CD4-positive, alpha-beta memory T cell (primary cell): ENCODE measurements at places on chromosomes 12 and 14.

DNA sequence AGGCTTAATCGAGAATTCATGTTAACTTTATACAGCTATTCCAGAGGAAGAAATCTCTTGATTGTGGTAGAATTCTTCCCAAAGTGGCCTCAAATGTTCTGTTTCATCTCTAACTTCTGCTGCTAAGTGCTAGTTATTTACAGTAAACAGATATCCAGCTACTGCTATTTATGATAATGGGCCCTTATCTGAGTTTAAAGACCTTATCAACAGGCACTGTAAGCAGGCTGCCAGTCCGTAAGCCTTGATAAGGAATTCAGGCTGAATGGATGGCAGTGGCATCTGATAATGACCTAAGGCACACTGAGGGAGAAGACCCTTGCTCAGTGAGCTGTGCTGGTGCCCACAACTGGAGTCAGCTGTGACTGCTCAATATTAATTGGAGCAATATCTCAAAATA lies 59.0 kb downstream of the PAX9 start:
- DNase-seq: no peak

DNA sequence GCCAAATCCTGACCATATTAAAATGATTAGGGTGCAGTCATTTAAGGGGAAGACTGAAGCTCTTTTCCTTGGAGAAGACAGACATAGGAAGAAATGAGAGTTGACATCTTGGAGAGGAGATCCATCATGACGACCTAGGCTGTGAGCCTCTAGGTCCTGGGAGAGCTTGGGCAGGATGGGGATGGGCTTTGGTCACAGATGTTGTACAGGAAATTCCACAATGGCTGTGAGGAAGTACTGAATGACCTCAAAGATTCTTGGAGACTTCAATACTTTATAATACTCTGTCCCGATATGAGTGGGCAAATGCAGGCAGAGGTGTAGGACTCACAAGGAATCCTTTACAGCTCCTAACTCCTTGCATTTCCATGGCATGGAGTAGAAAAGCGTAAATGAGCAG lies 204.9 kb upstream of the FRMD6 start:
- DNase-seq: no peak

DNA sequence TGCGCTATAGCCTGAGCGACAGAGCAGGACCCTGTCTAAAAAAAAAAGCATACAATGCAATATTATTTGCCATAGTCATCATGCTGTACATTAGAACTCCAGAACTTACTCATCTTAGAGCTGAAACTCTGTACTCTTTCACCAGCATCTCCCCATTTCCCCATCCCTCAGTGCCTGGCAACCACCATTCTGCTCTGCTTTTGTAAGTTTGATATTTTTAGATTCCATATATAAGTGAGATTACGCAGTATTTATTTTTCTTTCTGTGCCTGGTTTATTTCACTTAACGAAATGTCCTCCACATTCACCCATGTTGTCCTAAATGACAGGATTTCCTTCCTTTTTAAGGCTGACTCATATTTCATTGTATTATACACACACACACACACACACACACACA lies 121.8 kb downstream of the BBS10 start:
- DNase-seq: no peak

- DNase-seq: peak; percentile 58
Observed at GRCh38 chr14:104723651-104724406, at the start of gene ADSS1. Gene ADSS1 (plus strand): TSS chr14:104724229. CDS start chr14:104724271, 42 bp downstream.

DNA sequence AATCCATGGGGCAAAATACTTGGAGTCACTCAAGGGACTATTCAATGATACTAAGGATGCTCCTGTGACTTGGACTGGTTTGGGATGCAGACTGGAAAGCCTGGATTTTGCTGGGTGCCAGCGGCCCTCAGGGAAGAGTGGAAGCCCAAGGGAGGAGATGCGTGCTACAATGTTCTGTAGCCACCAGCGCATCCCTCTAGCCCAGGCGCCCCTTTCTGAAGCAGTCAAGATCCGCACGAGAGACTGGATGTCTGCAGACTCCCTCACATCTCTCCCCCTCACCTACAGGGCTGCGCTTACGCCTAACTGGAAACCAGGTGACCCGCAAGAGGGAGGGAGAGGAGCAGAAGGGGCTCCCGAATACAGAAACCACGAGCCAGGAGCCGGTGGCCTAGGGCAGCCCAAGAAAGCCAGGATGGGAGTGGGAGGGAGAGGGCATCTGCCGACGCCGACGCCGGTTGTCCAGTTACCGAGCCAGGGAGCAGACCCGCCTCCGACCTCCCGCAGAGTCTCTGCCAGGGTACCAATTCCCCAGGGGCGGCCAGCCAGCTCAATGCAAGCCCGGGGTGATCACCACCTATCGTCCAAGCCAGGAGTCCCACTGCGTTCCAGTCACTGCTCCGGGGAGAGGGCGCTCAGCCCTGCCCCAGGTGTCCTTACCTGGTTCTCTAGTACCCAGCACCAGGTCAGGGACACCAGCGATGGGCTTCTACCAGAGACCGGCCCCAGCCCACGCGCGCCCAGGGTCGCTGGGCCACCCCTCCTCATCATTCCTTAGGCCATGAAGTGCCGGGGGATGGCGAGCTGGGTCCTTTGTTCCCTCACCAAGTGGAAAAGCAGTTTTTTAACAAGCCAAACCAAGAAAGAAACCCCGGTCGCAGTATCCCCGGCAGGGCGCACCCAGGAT lies 1.2 kb downstream of the NTN4 start:
- no peak for DNase-seq

DNA sequence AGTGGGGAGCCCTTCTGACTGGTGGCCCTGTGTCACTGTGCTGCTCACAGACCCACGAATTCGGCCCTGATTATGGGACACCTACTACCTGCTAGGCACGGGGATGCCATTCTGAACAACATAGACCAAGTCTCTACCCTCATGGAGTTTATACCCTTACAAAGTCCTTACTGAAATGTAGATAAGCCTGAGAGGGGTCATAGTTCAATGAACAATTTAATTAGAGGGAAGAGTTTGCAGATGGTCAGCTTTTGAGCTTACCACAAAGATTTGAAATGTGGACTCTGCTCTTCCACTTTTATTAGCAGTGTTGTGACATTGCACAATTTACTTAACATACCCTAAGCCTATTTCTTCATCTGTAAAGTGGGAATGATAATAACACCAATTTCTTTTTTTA lies 161.1 kb downstream of the MYRFL start:
- no peak for DNase-seq

GRCh38 chr14:92421751-92422150 lies 91.8 kb upstream of the RIN3 start:
- DNase-seq: no peak

- DNase-seq: no peak
Observed at GRCh38 chr14:54058505-54058904, 101.9 kb upstream of the BMP4 start.

- no peak for DNase-seq
Observed at GRCh38 chr12:79048962-79049361, 184.4 kb downstream of the SYT1 start.

DNA sequence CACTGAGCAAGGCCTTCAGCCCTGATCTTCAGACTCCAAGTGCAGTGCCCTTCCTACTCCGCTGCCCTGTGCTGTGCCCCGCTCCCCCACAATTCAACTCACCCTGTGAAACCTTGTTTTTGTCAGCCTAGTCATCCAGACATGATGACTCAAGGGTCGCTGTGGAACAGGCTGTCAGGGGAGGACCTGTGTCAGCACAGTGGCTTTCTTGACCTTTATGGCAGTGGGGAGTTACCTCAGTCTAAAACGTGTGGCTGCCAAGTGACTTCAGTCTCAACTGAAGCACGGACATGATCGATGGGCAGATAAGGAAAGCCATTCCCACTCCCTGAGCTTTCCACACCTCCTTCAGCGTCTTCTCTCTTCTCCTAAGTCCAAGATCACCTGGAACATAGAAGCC lies 16.3 kb upstream of the FLVCR2 start:
- DNase-seq: no peak

DNA sequence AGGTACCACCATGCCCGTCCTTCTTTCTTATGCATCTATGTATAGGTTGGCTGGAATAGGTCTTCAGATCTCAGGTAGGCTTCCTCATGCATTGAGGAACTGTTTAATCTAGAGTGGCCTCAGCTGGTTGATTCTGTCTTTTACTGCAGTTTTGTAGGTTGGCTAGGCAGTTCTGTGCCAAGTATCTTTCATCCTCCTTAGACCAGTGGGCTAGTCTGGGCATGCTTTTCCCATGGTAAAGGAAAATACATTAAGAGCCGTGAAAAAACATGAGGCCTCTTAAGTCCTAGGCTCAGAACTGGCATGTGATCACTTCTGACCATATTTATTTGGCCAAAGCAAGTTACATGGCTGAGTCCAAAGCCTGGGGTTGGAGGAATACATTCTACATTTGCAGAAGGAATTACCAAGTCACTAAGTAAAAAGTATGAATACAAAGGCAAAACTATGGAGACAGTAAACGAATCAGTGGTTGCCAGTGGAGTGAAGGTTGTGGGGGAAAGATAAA lies 137.3 kb downstream of the WIF1 start:
- no peak for DNase-seq

- no peak for DNase-seq
Observed at GRCh38 chr12:73798523-73798922, 739.1 kb upstream of the ATXN7L3B start.

DNA sequence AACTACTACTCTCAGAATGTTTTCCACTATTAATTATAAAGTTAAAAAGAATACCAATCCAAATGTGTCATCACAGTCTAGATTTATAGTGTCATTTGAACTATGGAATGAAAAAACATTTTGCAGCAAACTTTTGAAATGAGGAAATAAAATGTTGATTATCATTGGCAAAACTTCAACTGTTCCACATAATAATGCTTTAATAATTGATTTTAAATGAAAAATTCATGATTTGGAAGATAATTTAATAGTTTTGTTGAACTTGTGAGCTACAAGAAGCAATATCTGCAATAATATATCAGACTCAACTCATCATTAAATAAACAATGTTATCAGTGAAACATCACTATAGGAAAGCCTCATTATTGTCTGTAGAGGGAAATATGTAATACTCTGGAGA lies 48.2 kb upstream of the DCN start:
- DNase-seq: no peak

DNA sequence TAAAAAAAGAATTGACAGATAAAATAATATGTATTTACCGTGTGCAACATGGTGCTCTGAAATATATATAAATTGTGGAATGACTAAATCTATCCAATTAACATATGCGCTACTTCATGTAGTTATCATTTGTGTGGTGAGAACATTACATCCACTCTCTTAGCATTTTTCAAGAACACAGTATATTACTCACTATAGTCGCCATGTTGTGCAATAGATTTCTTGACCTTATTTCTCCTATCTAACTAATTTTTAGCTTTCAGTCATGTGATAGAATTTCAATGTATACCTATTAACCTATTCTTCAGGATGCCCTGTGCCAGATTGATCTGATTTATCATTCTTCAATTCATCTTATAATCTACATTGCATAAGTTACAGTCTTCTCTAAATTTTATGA lies 178.6 kb downstream of the BCAT1 start:
- DNase-seq: no peak

DNA sequence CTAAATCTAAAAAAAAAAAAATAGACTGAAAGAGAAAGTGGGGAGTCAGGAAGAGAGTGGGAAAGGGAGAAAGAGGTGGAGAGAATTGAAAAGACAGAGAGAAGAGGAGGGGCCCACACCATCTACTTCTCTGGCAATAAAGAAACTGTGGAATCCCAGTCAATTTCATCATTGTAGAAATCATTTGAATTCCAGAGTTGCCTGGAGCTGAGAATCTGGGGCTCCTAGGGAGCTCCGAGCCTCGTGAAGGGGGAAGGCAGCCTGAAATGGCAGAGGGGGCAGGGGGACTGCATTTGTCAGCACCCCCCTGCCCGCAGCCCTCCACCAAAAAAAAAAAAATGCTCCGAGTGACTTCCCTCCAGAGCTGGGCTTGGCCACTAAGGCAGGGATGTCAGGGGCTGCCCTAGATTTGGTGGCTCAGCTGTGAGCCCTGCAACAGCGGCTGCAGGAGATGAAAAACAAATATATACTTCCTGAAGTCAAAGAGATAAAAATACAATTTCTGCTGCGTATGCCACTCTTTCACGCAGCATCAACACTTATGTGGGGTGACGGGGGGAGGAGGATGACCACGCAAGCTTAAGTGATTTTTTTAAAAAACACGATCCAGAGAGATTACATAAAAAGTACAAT lies 80.5 kb downstream of the BCL11B start:
- peak; percentile 79 for DNase-seq

- no peak for DNase-seq
Observed at GRCh38 chr12:31470459-31470858, 120.5 kb downstream of the DENND5B start.

DNA sequence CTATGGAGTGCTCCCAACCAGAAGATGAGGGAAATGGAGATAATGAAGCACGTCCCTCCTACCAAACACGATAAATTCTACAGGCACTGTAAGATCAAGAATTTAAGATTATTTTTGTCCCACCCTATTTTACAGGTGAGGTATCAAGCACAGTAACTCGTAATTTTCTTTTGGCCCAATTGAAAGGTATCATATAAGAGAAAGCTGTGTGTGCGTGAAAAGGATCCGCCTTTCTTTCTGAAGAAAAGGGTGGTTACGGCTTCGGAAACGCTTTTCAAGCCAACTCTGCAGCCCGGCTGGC lies 733 bp upstream of the KLHDC2 start:
- no peak for DNase-seq

- DNase-seq: no peak
Observed at GRCh38 chr12:16266085-16266484, 11.4 kb downstream of the SLC15A5 start.

DNA sequence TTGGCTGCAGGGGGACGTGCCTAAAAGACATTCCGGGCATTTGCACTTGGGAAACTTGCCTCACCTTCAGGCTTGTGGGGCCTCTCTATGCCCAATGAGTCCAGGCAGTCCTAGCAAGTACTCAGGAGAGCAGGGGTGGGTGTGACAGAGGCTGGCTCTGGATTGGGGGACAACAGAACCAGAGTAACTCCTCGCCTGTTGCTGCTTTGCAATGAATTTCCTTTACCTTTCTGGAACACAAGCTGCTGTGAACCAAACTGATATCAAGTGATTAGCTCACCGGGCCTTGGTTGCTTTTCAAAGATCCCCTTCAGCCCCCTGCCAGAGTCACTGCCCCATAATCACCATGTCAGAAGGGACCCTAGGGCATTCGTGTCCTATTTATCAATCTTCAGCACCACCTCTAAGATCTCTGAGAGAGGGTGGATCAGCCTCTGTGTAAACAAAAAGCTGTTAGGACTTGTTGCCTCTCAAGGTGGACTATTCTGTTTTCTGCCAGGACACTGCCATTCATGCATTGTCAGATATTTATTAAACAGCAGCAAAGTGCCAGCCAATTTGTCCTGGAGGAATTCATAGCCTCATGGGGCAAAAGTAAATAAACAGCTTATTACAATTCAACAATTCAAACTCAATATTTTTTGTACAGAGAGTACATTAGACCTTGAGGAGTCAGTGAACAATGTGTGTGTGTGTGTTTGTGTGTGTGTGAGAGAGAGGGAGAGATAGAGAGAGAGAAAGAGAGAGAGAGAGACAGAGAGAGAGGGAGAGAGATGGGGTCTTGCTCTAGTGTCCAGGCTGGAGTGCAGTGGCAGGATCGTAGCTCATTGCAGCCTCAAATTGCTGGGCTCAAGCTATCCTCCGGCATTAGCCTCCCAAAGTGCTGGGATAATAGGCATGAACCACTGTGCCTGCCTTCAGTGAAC lies 11.3 kb downstream of the NFATC4 start:
- no peak for DNase-seq

GRCh38 chr14:99318091-99318958 lies 46.3 kb upstream of the BCL11B start:
- DNase-seq: no peak

- no peak for DNase-seq
Observed at GRCh38 chr12:28870839-28871440, 278.1 kb upstream of the FAR2 start.
